H7 (cell line): ENCODE measurements at places on chromosomes 11 and 22. TPM values are rescaled to one million over a fixed set of nuclear protein-coding genes. Genes with fewer than 3 reads are reported as not detected.

GRCh38 chr22:41478891-41479521 is 10.1 kb downstream of the ACO2 start:
- no peak for DNase-seq

DNA sequence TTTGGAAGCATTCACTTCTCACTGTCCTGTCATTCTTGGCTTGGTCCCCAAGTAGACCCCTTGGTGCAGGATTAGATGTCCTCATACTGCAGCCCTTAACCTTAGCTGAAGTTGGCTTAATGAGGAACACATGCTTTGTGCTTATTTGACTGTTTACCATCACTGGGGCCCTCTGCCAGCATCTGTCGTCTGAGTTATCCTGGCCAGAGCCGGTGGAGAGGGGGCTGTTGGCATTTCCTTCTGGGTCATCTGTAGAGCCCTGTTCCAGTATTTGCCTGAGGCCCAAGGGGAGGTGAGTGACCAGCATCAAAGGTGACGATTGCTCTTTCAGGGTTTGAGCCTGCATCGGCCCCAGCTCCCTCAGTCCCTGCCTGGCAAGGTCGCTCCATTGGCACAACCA is 126.4 kb upstream of the RASSF10 start:
- DNase-seq: no peak

- peak; percentile 52 for DNase-seq
Measured at GRCh38 chr11:125201525-125202141, 37.1 kb downstream of the PKNOX2 start.

DNA sequence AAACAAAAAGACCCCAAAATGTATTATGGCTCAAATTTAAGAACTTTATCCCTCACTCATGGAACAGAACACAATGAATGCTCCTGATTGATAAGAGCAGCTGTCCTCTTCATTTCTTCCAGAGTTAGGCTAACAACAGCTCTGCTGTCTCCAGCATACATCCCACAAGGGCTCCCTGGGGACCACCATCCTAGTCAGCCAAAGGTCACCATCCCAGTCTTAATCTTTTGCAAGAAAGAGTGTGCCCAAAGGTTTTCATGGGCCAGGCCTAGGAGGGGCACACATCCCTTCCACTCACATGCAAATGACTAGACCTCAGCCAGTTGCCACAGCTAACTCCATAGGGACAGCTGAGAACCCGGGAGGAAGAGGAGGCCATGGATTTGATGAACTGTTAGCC is 555.3 kb downstream of the BUD13 start:
- no peak for DNase-seq

DNA sequence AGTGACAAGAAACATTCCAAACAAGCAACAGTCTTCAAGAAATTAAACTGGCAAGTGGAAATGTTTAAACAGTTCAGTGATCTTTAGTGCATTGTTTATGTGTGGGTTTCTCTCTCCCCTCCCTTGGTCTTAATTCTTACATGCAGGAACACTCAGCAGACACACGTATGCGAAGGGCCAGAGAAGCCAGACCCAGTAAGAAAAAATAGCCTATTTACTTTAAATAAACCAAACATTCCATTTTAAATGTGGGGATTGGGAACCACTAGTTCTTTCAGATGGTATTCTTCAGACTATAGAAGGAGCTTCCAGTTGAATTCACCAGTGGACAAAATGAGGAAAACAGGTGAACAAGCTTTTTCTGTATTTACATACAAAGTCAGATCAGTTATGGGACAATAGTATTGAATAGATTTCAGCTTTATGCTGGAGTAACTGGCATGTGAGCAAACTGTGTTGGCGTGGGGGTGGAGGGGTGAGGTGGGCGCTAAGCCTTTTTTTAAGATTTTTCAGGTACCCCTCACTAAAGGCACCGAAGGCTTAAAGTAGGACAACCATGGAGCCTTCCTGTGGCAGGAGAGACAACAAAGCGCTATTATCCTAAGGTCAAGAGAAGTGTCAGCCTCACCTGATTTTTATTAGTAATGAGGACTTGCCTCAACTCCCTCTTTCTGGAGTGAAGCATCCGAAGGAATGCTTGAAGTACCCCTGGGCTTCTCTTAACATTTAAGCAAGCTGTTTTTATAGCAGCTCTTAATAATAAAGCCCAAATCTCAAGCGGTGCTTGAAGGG is 6.0 kb downstream of the MALAT1 start:
- no peak for DNase-seq

DNA sequence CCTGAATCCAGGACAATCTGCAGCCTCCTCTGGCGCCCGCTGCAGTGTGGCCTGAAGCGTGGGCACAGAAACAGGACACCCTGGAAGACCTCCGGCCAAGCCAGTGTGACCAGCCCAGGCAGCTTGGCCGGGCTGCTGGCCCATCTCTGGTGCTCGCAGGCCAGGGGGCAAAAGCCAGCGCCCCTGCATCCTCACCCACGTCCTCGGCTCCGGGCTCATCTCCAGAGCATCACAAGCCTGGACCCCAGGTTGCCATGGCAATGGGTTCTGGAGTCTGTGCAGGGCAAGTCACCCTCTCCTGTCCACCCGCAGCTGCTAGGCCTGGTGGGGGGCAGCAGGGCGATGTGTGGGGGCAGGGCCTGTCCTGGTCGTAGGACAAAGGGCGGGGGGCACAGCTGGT is 9.3 kb upstream of the PDGFB start:
- DNase-seq: peak; percentile 69

DNA sequence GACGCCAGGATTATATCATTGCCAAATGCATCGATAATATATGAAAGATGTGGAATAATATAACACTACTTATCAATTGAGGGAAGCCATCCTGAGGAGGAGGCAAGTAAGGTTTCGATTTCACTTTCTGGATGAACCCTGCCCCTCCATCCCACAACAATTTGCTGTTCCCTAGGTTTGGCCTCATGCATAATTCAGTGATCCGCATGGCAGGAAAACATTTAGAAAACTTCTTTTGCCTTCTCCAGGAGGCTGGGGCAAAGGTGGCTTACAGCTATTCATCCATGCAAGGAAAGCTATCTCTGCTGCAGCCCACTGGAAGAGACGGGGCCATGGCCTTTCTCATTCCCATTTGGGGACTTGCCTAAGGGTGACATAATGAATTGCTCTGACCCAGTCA is 489.4 kb upstream of the CADM1 start:
- no peak for DNase-seq

DNA sequence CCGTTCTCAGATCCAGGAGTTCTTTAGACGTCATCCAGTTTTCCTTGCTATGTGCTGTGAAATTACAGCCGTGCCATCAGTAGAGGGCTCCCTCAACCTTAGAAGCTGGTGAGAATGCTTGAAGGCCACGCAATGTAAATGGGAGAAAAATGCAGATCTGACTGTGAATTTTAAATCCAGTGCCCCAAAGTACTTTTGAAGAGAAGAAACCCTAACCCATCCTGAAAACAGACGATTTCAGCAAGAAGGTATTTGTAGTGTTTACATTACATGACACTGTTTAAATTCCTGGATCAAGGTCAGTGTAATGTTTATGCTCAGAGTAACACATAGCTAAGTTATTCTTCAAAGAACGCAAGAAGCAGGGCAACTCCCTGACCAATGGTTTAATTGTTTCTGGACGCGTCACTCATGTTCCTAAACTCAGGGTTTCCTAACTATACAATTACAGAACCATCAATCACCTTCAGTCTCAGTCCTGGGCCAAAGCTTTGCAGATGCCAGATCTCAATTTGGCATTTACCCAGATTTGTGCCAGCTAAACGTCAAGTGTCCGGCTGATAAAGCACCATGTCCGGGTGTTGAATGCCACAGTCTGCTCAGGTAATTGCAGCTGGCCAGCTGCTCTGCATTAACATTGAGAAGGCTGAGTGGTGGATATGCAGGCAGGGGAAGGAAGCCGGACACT is 38.2 kb downstream of the ADAMTS8 start:
- DNase-seq: no peak

- DNase-seq: no peak
Measured at GRCh38 chr22:26889802-26890201, 232.4 kb downstream of the MIAT start.

DNA sequence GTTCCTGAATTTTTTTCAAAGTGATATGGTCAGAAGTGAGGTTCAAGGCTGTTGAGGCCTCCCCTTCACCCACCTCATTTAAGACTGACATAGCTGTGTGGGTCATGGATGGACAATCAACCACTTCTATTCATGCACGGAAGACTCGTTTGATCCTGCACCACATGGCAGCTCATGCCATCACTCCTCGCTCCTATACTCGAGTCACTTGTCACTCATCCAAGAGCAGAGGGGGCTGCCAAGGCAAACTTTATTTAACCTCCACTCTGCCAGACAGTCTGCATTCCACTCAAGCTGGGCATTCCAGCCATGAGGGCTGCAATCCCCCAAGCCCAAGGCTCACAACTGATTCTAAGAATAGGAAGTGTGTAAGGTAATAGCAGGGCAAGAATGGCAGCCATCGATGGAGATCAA is 34.1 kb downstream of the SNX19 start:
- no peak for DNase-seq

GRCh38 chr11:58999291-58999680 is 60.0 kb downstream of the GLYATL1 start:
- DNase-seq: no peak

DNA sequence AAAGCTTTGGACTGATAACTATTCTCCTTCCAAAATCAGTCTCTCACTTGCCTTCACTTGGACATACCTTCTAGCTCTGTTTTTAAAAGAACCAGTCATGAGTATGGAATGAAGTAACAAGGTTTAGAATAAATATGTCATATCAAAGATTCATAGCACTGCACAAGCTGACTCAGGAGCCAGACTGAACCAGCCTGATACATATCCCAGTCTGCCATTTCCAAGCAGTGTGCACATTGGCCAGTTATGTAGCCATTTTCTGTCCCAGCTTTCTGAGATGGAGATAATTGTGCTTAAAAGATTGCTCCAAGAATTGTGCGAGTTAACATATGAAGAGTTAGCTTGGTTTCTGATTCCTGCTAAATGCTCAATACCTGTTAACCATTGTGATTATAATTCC is 311.3 kb downstream of the C11orf87 start:
- DNase-seq: no peak

DNA sequence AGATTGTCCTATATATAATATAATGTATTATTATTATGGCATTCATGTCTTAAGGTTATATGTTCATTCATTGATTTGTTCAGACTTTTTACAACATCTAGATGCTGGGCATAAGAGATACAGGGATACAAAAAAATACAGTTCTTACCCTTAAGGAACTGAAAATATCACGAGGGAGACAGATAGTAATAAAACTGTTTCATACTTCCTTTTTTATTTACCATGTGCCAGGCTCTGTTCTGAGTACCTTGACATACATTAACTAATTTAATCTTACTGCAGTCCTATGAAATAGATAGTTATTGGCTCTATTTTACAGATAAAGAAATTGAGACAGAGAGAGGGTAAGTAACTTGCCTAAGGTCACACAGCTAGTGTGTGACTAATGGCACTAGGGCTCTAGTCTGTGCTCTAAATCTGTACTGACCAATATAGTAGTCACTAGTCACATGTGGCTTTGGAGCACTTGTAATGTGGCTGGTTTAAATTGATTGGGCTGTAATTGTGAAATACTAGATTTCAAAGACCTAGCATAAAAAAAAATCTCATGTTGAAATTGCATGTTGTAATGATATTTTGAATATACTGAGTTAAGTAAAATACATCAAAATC is 21.3 kb downstream of the TRIM44 start:
- no peak for DNase-seq

GRCh38 chr11:61480994-61481335 is 27.6 kb upstream of the LRRC10B start:
- DNase-seq: peak; percentile 96

The LIMK2 gene
- total RNA-seq: 22.4 and 24.2 TPM in 2 replicates

The CD151 gene
- total RNA-seq: 175 and 190 TPM in 2 replicates

The ANKK1 gene
- total RNA-seq: not detected in 2 replicates

The OSM gene
- total RNA-seq: not detected in 2 replicates
